Vagina (tissue), 2 donors: ENCODE measurements at places on chromosomes 3 and 15.

- no peaks in the 10 kb centered on the region for H3K4me1 ChIP-seq
- H3K27me3 ChIP-seq = no peaks in the 10 kb centered on the region
- no peaks in the 10 kb centered on the region for H3K36me3 ChIP-seq
- no peak overlapping the region for H3K27ac ChIP-seq
- H3K4me3 ChIP-seq = no peak overlapping the region
These were observed 9.6 kb downstream of the CCR8 start for GRCh38 chr3:39339086-39339485.

GRCh38 chr3:23656821-23657220 is 148.9 kb upstream of the UBE2E1 start:
- no peak for DNase-seq
- no peaks in the 10 kb centered on the region for H3K36me3 ChIP-seq
- H3K27ac ChIP-seq = no peak overlapping the region
- H3K27me3 ChIP-seq = no peaks in the 10 kb centered on the region
- peaks cover 4% of the 10 kb centered on the region for H3K4me1 ChIP-seq
- no peak overlapping the region for H3K4me3 ChIP-seq

GRCh38 chr3:116579840-116580239 is 129.7 kb upstream of the TUSC7 start:
- no peaks in the 10 kb centered on the region for H3K36me3 ChIP-seq
- no peak for DNase-seq
- no peaks in the 10 kb centered on the region for H3K4me1 ChIP-seq
- no peak overlapping the region for H3K4me3 ChIP-seq
- H3K27me3 ChIP-seq = no peaks in the 10 kb centered on the region

DNA sequence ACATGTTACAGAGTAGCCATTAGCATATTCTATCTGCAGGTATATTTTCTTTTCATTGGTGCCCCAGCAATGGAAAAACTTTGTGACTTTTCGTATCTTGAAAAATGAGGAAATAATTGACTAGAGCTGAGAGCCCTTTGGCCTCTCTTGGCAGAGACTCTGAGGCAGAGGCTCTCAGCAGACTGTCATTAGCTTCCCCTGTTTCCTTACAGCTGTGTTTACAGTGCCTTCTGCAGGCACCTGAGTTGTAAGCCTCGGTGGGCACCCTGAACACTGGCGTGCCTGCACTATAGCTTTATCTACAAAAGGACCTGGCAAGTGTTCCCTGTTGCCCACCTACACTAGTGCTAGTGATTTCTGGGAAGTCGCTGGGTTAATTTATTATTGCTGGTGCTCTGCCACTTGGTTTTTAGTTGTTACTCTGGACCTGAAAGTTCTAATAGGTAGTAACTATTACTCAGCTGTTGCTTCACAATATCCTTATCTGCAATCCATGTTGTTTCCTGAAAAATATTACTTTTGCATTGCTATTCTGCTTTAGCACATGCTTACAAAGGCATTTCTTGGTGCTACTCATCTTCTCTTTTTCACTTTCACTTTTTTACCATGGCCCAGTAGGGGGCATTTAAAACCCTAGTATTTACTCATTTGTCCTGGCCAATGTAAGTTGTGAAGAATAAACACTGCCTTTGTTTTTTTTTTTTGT is 7.8 kb upstream of the GPR171 start:
- no peaks in the 10 kb centered on the region for H3K4me1 ChIP-seq
- DNase-seq = no peak
- H3K4me3 ChIP-seq = no peak overlapping the region
- peaks cover 5% of the 10 kb centered on the region for H3K36me3 ChIP-seq
- H3K27ac ChIP-seq = no peak overlapping the region

DNA sequence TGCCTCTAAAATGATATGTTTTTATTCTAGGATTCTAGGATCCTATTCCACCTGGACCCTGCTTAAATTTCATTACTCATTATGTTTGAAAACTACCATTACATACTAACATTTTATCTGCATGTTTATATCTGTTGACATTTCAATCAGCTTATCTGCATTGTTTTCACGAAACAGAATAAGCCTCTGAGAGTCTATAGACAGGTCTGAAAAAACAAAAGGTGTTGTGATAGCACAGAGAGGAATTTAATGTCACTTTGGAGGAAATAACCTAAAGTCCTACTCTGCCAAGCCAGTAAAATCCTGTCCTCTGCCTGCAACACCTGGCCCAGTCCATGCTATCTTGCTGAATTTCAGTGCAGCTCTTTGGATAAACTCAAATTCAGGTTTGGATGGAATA is 315.2 kb downstream of the ZBTB20 start:
- H3K4me1 ChIP-seq = no peaks in the 10 kb centered on the region
- no peak for DNase-seq
- no peak overlapping the region for H3K27ac ChIP-seq
- H3K4me3 ChIP-seq = no peak overlapping the region
- no peaks in the 10 kb centered on the region for H3K36me3 ChIP-seq

GRCh38 chr3:149332227-149332765 is 1.1 kb downstream of the TM4SF18 start:
- no peak for DNase-seq
- no peak overlapping the region for H3K27ac ChIP-seq
- H3K4me1 ChIP-seq = no peaks in the 10 kb centered on the region
- no peak overlapping the region for H3K4me3 ChIP-seq
- H3K36me3 ChIP-seq = no peaks in the 10 kb centered on the region

DNA sequence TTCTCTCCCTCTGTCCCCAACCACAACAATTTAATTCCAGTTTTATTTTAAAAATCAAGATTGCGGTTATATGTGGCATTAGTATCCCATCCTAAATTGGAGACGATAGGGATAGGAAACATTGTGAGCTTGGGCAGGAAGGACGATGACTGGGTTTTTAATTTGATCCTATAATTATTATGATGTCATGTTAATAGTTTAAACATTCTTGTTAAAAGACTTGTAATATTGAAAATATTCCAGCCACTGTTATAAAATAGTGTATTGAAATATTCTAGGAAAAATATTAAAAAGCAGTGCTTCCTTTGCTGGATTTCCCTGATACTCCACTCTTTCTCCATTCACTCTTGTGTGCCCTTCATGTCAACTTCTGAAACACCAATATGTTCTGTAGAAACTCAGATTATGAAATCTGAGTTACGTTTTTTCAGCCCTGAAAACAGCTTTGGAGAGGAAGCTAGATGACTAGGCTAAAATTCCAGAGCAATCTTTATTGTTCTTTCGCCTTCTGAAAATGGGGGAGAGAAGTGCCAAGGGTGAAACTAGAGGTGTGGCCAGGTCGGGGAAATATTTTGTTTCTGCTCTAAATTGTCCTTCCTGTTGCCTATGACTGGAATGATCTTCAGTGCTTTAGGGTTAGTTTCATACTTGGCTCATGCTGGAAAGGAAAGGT is 46.1 kb upstream of the MAP3K13 start:
- H3K4me3 ChIP-seq = no peak overlapping the region
- peaks cover 4% of the 10 kb centered on the region for H3K4me1 ChIP-seq
